ENCODE measurements at places on chromosomes 6 and 20.

DNA sequence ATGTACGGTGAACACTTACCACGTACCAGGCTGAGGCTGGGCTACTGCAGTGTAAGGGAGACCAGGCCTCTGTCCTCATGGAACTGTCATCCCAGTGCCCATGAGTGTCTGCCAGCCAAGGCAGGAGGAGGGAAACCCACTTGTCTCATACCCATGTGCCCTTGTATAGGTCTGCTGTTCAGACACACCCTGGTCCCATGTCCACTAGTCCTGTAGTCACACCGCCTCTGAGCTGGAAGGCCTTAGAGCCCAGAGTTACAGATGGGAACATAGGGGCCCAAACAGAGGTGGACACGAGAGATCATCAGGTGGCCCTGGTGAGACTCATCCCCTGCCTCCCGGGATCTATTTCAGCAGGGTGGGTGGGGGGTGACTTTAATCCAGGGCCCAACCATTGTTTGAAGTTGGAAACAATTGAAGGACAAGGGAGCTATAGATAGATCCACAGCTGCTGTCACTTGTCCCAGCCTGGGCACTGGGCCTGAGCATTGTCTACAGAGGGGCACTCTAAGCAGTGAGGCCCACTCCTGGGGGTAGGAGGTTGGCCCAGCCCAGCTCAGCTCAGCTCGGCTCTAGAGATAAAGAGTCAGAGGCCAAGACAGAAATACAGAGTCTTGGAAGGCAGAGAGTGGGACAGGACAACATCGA lies 14.6 kb downstream of the MYH7B start:
- DNase-seq = no peak

DNA sequence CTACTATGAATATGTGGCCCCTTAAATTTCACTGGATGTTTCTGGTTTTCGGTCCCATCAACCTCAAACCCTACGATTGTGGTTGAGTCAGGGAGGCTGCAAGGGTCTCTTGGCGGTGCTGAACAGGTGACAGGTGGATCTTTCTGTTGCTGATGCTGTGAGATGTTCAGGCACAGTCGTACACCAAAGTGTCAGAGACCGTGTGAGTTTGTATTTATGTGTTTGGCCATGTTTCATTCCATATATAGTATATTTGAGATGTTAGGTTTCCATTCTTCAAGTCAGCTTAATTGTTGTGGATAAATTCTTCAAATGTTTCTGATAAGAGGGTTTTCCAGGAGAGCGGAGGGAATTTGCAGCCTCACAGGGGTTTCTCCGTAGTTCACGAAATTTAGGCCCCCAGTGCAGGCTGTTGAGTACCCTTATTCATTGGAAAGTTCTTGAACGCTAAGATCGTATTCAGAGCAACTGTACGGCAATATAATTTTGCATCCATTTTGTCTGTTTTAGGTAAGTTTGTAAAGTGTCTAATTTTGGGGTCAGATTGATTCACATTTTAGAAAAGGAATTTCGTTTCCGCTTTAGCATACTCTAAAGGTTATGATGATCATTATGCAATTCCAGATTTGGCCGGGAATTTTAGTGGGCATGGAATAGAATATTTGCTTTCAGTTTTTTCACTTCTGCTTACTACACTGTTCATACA lies 1.2 kb downstream of the TAB2 start:
- DNase-seq = no peak

- DNase-seq = no peak
Observed at GRCh38 chr20:44071526-44072111, 115.4 kb downstream of the JPH2 start.

DNA sequence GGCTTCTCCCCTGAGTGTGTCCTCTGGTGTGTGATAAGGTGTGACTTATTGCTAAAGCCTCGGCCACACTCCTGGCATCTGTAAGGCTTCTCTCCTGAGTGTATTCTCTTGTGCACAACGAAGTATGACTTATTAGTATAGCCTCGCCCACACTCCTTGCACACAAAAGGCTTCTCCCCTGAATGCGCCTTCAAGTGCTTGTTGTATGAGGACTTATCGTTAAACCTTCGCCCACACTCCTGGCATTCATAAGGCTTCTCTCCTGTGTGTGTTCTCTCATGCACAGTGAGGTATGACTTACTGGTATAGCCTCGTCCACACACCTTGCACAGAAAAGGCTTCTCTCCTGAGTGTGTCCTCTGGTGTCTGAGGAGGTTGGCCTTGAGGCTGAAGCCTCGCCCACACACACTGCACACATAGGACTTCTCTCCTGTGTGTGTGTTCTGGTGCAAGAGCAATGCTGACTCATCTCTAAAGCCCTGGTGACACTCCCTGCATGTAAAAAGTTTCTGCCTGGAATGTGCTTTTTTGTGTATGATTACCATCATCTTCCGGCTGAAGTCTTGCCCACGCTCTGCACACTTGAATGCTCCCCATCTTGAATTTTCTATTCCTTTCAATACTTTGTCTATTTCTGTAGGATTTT lies 20.4 kb downstream of the ZNF337 start:
- DNase-seq = no peak
